ENCODE measurements at places on chromosomes 11 and 22. TPM values are rescaled to one million over a fixed set of nuclear protein-coding genes. Genes with fewer than 3 reads are reported as not detected.

DNA sequence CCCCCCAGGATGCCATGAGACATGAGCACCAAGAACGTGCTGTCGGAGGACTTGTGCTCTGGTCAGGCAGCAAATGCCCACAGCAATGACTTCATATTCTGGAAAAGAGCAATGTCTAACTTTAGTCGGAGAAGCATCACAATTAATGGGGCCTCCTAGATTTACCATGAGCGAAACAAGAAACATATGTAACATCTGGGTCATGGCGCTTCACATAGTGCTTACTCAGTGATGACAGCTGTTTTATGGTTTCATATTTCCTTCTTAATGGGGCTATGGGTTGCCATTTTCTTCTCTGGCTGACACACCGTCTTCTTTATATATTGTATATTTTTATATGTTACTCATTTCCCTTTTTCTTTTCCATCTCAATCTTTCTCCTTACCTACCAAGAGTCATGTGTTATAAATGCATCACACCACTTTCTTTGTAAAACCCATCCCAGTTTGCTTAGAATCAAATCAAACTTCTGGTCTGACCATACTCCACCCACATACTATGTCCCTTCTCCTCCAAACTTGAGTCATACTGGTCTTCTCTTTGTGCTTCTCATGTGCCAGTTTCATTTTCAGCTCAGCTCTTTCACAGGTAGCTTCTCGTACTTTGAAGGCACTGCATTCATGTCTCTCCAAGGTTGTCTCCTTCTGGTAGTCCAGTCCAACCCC lies 9.4 kb upstream of the CASP12 start:
- DNase-seq: no peak

DNA sequence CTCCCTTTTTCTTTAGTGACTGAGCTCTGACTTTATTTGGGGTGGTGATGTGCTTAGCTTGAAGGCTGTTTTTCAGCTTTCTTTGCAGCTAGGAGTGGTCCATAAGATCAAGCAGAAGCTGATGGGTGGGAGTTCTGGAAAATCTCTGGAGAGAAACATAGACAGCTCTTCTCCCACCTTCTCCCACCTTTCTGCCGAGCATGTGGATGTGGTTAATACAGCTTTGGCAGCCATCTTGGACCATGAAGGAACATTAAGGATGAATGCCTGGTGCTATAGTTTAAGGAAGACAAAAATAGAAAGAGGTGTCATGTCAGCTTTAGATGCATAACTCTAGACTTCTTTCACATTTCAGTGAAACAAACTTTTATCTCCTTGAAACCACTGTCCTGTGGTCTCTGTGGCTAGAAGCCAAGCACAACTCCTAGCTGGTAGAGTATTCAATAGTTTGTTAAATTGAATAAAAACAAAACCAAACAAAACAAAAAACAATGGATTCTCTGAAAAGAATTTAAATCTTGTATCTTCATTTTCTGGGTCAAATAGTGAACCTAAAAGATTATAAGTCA lies 203.6 kb upstream of the SESN3 start:
- no peak for DNase-seq

DNA sequence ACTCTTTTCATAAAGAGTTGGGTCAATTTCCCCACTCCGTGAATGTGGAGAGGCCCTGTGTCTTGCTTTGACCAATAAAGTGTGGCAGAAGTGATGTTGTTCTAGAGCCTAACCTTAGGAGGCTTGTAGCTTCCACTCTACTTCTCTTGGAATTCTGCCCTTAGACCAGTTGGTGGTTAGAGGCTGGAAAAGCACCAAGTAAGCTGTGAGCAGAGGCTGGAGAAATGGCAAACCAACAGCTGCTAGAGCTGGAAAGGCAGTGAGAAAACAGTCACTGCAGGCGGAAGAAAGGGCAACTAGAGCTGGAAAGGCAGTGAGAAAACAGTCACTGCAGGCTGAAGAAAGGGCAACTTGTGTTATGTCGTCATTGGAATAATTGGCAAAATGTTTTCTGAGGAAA lies 29.8 kb upstream of the MSANTD2 start:
- no peak for DNase-seq

Gene C11orf21
- total RNA-seq: not detected

Gene POU2AF2
- not detected for total RNA-seq

GRCh38 chr22:32829451-32829851 lies 27.9 kb downstream of the TIMP3 start:
- DNase-seq: no peak

Data from glomerular endothelial cell (primary cell).